ENCODE measurements at places on chromosomes 6 and 20.

DNA sequence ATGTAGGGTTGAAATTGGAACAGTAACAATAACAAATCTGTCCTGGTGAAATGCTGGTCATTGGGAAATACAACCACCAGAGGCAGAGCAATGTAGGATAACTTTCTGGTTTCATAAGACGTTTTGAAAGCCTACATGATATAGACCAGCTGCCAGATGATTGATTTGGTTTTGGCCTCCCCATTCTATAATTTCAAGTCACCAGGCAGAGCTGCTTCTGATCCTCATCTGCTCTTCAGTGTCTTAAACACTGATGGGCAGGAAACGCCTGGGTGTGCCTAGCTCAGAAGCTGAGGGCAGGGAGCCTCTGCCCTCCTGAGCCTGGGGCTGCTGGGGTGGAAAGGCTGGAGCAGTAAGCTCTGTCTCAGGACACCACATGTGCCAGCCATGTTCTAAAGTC, 24.5 kb downstream of the DHX35 start:
- no peak for DNase-seq

DNA sequence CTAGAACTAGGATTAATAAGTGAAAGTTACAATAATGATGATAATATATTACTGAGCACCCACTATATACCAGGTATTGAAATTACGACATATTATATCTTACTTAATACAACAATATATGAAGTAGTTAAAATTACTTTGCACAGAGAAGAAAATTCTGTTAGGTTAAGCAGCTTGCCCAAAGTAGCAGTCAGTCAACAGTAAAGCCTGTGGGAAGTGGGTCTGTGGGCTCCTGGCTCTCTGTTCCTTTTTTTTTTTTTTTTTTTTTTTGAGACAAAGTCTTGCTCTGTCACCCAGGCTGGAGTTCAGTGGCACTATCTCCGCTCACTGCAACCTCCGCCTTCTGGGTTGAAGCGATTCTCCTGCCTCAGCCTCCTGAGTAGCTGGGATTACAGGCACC, 4.8 kb upstream of the GTF2H4 start:
- no peak for DNase-seq

GRCh38 chr6:562052-562676, 94.7 kb downstream of the HUS1B start:
- DNase-seq, result no peak

DNA sequence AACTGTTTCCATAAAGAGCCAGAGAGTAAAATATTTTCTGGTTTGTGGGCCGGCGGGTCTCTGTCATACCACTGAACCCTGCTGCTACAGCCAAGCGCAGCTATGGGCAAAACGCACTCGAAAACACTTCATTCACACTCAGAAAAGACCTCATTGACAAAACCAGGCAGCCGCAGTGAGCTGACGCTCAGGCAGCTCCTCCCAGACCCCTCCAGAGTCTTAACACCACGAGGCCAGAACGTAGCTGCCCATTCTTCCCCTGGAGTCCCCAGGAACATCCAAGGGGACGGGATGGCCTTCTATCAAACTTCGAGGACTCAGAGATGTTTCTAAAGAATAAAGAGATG, 35.6 kb upstream of the ZBP1 start:
- no peak for DNase-seq

- no peak for DNase-seq
Observed at GRCh38 chr6:45163952-45164766, 164.0 kb upstream of the RUNX2 start.

DNA sequence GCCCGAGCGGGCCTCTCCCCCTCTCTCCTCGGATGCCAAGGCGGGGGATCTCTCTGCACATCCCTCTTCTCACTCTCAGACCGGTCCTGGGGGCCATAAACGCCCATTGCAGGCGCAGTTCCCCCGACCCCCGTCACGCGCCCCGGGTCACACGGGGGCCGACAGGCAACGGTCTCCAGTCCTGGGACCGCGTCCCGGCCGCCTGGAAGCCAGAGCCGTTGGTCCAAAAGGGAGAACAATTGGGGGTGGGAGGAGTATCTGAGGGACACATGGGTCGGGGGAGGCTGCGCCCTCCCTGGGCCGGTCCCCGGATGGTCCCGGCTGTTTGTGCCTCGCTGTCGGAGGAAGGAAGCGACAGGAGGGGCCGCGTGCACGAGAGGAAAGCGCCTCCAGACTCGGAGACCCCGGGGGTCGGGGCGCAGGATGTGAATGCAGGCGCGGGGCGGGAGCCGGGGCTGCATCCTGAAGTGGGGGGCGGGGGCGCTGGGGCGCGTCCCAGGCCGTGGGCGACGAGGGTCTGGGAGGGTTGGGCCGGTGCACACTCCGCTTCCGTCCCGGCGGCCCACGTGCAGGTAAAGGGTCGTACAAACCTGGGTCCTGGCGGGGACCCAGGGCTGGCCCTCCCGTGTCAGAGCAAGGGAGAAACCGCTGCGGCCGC, 903 bp downstream of the SLC4A11 start:
- no peak for DNase-seq

GRCh38 chr6:35678021-35678654, 10.6 kb downstream of the FKBP5 start:
- DNase-seq, result no peak

DNA sequence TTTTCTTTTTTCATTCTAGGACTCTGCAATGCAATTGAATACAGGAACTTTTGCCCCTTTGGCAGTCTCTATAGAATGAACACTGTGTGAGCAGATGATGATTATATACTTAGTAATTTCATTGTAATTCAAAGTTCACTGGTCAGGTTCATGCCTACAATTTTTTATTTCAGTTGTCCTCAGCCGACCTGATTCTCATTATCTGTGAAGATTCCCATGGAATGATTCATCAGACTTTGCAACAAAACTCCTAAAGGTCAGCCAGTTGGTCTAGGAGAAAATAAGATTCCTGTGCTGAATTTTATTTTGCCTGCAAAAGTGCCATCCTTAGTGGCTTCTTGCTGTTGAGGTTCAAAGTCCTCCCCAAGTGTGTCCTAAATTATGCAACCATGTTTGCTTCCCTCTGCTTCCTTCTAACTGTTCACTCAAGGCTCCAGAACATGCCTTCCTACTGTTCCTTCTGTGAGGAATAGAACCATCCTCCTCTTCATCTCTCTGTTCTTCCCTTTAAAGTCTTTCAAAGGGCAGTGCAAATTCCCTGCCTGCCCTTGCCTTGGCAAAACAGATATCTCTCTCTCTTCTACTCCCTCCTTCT, 194.2 kb upstream of the CNR1 start:
- DNase-seq, result no peak

- DNase-seq, result no peak
Observed at GRCh38 chr6:80029470-80029869, 25.0 kb downstream of the TTK start.

DNA sequence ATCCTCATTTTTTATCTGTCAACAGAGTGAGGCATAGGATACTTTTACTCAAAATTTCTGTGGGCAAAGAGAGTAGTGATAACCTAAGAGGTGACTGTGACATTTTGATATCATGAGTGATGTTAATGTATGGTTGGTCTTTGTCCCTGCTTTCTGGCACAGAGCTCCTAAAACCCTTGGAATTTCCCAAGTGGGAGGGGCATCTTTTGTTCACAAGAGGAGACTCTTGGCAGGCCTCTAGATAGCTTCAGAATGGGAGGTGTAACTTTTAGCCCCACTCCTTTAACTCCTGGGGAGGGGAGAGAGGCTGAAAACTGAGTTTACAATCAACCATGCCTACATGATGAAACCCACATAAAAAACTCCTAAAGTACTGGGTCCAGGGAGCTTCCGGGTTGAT, 527.8 kb downstream of the RFPL4B start:
- no peak for DNase-seq

- no peak for DNase-seq
Observed at GRCh38 chr6:118249680-118250079, 298.4 kb upstream of the PLN start.

- DNase-seq, result peak; percentile 80
Observed at GRCh38 chr6:167855825-167856425, 29.2 kb downstream of the AFDN start.

DNA sequence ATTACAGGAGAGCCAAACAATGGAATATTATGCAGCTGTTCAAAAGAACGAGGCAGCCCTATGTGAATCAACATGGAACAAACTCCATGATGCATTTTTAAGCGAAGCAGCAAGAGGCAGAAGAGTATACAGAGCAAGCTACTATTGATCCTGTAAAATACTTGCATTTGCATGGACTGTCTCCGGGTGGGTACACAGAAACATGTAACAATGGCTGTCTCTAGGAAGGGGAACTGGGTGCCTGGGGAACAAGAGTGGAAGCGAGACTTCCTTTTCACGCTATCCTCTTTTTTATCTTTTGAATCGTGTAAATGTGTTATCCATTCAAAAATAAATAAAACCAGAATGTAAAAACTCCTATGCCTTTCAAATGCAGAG, 93.3 kb upstream of the SIRPA start:
- no peak for DNase-seq

- no peak for DNase-seq
Observed at GRCh38 chr20:38164624-38165088, 414 bp downstream of the TGM2 start.

- no peak for DNase-seq
Observed at GRCh38 chr6:163327921-163328320, 86.6 kb upstream of the QKI start.

DNA sequence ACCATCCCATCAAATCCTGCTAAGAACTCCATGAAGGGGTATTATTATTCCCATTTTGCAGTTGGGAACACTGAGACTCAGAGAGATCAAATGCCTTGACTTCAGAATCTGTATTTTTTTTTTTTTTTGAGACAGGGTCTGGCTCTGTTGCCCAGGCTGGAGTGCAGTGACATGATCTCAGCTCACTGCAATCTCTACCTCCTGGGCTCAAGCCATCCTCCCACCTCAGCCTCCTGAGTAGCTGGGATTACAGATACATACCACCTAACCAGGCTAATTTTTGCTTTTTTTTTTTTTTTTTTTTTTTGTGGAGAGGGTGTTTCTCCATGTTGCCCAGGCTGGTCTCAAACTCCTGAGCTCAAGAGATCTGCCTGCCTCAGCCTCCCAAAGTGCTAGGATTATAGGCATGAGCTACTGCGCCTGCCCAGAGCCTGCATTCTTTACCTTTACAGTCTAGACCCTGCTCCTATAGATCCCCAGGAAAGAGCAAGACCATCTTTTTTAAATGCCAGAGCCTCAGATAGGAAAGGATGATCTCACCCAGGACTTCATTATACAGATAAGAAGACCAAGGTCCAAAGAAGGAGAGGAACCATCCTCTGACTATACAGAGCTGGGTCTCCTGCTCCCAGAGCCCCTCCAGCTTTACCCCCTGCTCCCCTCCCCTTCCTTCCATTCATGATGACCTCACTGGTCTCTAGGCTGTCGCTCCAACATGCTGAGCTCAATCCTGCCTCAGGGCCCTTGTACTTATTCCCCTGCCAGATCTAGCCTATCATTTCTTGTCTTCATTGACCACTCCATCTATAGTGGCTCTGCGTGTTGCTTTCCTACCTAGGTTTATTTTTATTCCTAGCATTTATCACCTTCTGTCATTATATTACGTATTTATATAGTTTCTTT, 138.6 kb downstream of the CEBPB start:
- DNase-seq, result no peak

DNA sequence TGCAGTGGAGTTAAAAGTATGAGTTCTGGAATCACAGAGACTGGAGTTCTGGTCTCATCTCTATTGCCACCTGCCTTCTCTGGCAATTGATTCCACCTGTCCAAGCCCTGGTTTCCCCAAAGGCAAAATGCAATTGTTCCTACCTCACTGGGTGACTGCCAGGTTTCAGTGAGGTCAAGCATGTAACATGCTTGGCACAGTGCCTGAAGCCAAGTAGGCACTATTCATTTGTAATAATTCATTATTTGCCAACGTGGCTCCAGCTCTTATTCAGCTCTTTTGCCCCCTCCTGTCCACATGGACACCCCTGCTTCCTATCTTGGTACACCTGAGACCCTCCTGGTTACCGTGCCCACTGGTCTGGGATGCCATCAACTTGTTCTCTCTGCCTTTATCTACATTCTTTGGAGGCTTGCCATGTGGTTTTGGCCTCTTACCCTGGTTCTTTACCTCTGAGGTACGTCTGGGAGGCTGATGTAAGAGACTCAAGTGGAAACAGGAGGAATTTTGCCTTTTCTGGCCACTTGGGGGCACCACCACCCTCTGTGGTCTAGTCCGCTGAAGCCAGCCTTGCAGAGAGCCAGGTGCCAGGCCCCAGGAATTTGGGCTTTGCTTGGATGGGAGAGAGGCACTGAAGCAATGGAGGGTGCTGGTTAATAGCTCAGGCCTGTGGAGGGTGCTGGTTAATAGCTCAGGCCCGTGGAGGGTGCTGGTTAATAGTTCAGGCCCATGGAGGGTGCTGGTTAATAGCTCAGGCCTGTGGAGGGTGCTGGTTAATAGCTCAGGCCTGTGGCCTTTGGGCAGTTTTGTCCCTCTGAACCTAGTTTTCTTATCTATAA, 1.7 kb downstream of the KCNK15 start:
- DNase-seq, result peak; percentile 83

GRCh38 chr20:4982281-4982680, 19.0 kb downstream of the SLC23A2 start:
- no peak for DNase-seq

GRCh38 chr6:132236281-132236680, 165.0 kb downstream of the MOXD1 start:
- DNase-seq, result no peak

DNA sequence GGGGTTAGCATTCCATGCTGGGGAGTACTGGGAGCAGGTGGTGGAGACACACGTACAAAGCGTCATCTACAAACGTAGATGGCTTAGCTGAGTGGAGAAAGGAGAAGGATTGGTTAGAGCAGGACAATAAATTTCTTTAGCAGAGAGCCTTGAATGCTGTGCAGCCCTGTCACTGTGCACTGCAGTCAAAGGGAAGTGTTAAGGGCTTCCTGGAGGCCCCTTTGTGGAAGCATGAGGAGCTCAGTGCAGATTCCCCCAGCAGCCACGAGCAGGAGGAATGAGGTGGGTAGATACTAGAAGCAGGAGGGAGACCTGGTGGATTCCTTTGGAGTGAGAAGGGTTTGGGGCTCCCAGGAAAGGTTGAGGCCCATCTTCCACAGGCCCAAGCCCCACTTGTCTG, 6.1 kb upstream of the TREML4 start:
- DNase-seq, result no peak

GRCh38 chr6:166942393-166943168, 13.8 kb downstream of the RNASET2 start:
- DNase-seq, result no peak

- DNase-seq, result no peak
Observed at GRCh38 chr20:20317195-20317594, 50.7 kb upstream of the INSM1 start.

- DNase-seq, result no peak
Observed at GRCh38 chr20:42986143-42986773, 203.4 kb downstream of the PTPRT start.

GRCh38 chr20:63224412-63225081, 8.6 kb upstream of the YTHDF1 start:
- peak; percentile 67 for DNase-seq

DNA sequence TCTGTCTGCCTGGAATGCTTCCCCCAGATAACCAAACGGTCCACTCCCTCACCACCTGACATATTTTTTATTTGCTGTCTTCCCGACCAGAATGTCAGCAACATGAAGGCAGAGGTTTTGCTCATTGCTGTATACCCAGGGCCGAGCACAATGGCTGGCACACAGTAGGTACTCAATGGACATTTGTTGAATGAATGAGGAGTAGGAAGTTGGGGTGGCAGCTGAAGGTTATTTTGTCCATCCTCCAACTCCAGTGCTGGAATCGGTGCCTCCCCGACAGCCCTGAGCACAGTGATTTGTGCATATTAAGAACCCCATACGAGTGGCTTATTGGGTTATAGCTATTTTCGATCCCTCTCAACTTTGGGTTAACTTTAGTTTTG, 10.3 kb downstream of the DUSP15 start:
- DNase-seq, result no peak

Data from H4 (cell line).